ENCODE measurements at places on chromosomes 2 and 18.

- DNase-seq, result no peak
These were observed 151.7 kb upstream of the POU3F3 start for GRCh38 chr2:104702031-104702850.

- DNase-seq, result peak; percentile 70
These were observed 812 bp upstream of the KCNG3 start for GRCh38 chr2:42494355-42495233.

GRCh38 chr2:3667151-3667631, 9.2 kb downstream of the ALLC start:
- no peak for DNase-seq

- no peak for DNase-seq
These were observed 84.0 kb downstream of the LIPG start for GRCh38 chr18:49645841-49646351.

DNA sequence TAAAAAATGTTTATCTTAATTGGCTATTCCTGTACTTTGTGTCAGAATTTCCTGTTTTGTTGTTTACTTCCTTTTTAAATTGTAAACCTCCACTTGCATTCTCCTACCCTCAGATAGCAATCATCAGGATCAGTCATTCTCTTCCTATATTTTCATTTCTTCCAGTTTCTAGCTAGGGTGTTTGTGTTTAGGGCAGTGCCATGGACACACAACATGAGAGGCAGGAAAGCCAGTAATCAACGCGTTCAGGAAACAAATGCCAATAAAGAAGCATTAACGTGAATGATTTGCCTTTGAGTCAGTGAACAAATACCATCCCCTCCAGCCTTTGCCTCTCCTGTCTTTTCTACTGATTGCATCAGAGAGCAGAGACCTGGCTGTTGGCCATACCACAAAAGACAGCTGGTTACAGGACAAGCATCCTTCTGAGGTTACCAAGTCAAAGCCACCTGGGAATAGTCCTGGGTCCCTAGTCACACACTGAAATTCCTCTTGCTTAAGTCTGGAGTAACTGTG, 56.7 kb upstream of the FHL2 start:
- no peak for DNase-seq

Data from occipital lobe (tissue), 3 donors.